ENCODE measurements at places on chromosomes 5 and 9.

GRCh38 chr9:20441711-20442423 lies 180.4 kb downstream of the MLLT3 start:
- DNase-seq, result no peak

- no peak for DNase-seq
Measured at GRCh38 chr5:138543730-138544104, 681 bp upstream of the ETF1 start.

GRCh38 chr9:121935739-121936138 lies 157.4 kb downstream of the TTLL11 start:
- no peak for DNase-seq

GRCh38 chr9:121609822-121610637 lies 41.4 kb upstream of the DAB2IP start:
- DNase-seq, result no peak

DNA sequence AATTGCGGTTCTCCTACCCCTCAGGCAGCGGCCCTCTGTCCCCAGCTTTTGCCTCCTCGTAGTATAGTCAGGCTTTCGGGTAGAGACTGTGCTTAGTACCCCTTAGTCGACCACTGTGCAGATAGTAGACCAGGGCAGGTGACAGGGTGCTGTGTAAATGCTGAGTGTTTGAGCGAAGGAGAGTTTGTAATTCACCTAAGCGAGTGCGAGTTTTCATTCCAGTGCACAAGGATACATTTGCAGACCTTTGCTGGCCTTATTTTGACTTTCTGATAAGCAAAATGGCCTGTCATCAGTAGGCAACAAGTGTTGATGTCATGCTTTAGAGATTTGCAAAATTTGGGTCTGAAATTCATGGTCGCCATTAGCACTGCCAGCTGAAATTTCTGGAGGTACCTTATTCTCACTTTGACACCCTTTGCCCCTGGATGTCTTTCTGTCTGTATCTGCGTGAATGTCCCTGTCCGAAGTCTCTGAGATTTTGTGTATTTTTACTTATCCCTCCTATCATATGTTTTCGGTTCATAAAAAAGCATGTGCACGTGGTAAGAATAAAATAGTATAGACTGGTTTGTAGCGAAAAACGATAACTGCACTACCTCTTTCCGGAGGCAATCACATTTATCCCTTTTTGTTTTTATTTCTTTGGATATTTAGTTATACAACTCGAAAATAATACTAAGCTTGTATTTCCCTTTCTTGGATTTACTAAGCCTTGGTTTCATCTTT lies 1.9 kb downstream of the LMNB1 start:
- DNase-seq, result no peak

Measured in SIG-M5 (cell line).